ENCODE measurements at places on chromosomes 13 and 19.

- DNase-seq, result no peak
These were observed 2.0 kb downstream of the RNF113B start for GRCh38 chr13:98175043-98175442.

DNA sequence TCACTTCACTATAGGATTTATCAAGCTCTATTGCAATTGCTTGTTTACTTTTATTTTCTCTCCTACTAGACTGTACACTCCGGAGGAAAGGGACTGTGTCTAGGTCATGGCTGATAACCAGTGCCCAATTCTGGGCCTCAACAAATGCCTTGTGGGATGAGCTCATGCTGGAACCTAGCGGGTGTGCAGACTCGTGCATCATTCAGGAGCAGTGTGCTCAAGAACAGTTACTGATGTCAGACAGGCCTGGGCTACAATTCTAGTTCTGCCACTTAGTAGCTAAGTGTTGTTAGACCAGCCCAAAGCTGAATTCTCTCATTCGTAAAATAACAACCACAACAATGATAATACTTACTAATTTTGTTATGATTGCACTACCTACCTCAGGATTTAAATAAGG is 95.4 kb downstream of the CYSLTR2 start:
- DNase-seq, result no peak

- no peak for DNase-seq
These were observed 169.4 kb downstream of the B3GLCT start for GRCh38 chr13:31369213-31369612.

DNA sequence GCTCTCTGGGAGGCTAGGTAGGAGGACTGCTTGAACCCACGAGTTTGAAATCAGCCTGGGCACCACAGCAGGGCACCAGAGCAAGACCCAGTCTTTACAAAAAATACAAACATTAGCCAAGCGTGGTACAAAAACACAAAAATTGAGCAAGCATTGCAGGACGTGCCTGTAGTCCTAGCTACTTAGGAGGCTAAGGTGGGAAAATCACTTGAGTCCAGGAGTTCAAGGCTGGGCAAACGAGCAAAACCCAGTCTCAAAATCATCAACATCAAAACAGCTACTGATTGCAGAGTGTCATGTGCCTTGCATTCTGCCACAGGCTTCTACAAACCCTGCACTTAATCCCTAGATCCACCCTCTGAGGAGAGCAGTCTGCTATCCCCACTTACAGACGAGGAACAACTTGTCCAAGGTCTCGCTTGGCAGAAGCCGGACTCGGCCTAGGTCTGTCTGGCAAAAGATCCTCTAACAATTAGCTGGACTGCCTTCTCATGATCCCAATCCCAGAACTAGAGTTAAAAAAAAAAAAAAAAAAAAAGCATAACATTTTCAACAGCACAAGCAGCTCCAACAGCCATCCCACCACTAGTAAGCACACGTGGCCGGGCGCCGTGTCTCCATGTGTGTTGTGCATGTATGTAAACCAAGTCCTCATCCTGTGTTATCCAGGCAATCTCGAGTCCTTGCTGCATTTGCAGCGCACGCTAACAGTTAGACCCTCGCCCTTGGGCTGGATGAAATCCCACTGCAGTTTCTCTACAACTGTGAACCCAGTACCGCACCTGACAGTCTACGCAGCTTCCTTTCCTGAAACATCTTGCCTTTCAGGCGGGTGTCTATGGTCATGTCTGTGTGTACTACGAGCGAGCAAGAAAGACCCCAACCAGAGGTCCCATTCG is 2.0 kb downstream of the PPP6R1 start:
- DNase-seq, result no peak

DNA sequence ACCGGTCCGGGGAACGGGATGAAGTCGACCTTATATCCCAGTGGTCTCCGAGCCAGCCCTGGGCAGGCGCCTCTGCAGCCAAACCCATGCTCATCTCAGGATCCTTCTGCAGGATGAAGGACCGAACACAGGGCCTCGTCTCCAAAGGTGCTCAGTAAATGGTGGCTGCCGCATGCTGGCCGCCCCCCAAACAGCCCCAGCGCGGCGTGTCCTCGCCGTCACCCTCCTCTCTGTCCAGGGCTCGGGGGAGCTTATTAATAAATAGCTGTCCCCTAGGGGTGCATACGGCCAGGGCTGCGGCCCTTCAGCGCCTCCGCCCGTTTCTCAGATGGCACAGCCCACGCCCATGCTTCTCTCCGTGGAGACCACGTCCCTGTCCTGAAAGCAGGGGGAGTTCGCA is 32.6 kb upstream of the SPACA7 start:
- no peak for DNase-seq

DNA sequence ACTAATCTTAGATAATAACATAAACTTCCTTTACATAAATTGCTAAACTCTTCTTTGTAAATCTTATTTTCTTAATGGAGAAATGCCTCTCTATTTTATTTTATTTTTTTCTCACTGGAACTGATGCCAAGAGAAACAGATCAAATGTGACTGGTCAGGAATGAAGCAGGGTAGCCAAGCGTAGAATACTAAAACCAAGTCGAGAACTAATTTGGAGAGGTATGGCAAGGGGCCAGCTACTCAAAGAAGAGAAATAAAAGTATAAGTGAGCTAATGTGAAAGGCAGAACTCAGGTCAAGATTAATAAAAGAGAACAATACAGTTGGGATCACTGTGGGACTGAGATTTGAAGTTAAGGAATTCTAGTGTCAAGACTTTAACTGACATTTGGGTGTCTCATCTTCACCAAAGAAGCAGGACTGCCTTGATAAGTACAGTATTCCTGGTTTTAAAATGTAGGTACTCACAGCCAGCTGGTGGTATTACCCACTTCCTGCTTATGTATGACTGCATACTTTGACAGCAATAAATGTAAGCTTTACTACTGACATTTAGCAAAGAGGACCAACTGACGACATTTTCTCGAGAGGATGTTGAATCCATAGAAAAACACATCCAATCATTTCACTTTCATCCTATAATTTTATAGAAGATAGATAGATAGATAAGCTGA is 1192.2 kb downstream of the EFNB2 start:
- DNase-seq, result no peak

GRCh38 chr13:68690567-68690966 is 1417.1 kb upstream of the ATXN8OS start:
- DNase-seq, result no peak

DNA sequence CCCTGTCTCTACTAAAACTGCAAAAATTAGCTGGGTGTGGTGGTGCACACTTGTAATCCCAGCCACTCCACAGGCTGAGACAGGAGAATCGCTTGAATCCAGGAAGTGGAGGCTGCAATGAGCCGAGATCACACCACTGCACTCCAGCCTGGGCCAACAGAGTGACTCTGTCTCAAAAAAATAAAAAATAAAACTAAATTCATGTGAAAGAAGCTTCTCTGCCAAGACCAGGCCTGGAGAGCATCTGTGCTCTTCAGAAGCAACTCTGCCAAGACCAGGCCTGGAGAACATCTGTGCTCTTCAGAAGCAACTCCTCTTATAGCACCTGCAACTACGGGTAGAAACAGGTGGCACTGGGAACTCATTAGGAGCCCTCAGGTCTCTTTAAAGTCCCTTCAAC is 37.7 kb downstream of the CRYL1 start:
- DNase-seq, result no peak

- DNase-seq, result no peak
These were observed 168.0 kb downstream of the TNFSF13B start for GRCh38 chr13:108437496-108437895.

All from keratinocyte (primary cell).